Stimulated activated CD4-positive, alpha-beta T cell treated with anti-CD3 and anti-CD28 coated beads, Interleukin-15, amount 100 ng/mL, for 1 hour (primary cell): ENCODE measurements at places on chromosomes 11 and 22.

DNA sequence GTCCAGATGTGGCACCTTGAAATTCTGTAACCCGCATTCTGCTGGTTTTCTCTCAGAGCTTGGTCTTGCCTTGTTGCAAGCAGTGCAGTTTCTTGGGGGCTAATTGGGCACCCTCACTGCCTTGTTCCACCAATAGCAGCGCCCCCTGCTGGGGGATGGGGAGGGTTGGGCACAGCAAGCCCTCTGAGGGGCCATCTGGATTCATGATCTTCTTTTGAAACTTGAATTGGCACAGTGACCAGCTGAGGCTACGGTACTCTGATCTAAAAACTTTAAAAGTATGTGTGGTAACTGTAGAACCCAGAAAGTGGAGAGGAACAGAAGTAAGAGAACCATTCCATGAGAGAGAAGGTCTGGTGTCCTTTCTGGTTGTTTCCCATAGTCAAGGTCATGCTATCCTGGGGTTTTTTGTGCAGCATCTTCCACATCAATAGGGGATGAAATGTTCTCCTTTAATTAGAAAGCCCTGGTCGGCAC, 64.2 kb downstream of the MED15 start:
- DNase-seq, result peak; percentile 49

DNA sequence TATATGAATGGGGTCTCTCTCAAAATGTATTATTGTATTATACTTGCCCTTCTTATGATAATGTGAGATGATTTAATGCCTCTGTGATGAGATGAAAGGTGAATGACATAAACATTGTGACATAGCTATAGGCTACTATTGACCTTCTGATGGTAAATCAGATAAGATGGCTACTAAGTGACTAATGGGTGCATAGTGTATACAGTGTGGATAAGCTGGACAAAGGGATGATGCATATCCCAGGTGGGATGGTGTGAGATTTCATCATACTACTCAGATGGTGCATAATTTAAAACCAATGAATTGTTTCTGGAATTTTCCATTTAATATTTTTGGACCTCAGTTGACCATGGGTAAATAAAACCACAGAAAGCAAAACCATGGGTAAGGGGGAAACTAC, 243.5 kb downstream of the SBF2 start:
- no peak for DNase-seq

DNA sequence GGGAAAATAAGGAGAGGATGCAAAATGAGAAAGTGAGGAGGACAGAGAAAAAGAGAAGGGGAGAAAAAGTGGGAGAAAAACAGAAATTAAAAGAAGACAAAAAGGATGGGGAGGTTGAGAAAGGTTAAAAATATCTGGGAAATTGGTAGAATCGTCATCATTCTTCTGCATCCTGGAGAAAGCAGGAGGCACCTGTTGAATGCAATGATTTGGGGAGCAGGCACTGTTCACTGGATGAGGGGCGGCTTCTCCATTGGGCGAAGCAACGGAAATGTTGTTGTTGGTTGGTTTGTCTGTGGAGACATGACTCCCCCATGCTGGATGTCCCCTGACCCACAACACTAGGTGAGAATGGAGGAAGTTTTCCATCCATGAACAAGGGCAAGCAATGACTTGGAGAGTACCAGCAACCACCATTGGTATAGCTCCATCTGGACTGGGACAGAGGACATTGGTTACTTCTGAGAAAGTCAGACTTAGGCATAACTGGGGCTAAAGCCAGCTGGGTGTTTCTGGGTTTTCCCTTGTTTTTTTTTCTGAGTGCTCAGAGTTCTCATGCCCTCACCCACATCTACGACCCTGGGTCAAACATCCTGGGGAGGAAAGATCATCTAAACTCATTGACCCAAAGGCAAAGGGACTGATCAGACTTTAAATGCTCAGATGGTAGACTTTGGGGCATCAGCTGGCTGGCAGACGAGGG, 11.9 kb upstream of the CD44 start:
- DNase-seq, result no peak

- DNase-seq, result no peak
Measured at GRCh38 chr22:30606455-30607299, at the start of gene TCN2. Gene TCN2, plus strand, starts transcription at chr22:30607174. Its CDS starts 158 bp downstream, at chr22:30607332.

GRCh38 chr22:50507991-50508884, at the start of gene NCAPH2:
Gene NCAPH2, plus strand, starts transcription at chr22:50508224. Its CDS starts 114 bp downstream, at chr22:50508338.
- peak; percentile 97 for DNase-seq

DNA sequence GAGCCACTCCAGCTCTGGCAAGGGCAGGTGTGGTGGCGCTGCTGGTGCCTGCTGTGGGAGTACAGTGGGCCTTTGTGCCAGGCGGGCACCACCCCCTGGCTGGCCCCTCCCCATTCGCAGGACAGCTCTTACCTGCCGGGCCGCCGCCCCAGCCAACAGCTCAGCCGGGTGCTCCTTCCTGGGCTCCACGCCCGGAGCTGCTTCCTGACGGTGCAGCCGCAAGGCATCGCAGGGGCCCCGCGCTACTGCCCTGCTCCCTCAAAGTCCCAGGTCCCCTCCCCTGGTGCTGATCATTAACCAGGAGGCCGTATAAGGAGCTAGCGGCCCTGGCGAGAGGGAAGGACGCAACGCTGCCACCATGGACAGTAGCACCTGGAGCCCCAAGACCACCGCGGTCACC, at the start of gene SLC5A1:
Gene SLC5A1 (plus strand): TSS at position 338 of the 400 bp plus-strand sequence. CDS start 21 bp downstream, at position 359.
- no peak for DNase-seq
